Stimulated activated CD8-positive, alpha-beta memory T cell treated with anti-CD3 and anti-CD28 coated beads, Interleukin-7, amount 100 ng/mL, for 48 hours (primary cell): ENCODE measurements at places on chromosomes 7 and 10.

GRCh38 chr10:42637142-42637541, 1.2 kb downstream of the ZNF33B start:
- no peak for DNase-seq

GRCh38 chr10:100827819-100828737, 82.7 kb downstream of the PAX2 start:
- no peak for DNase-seq

DNA sequence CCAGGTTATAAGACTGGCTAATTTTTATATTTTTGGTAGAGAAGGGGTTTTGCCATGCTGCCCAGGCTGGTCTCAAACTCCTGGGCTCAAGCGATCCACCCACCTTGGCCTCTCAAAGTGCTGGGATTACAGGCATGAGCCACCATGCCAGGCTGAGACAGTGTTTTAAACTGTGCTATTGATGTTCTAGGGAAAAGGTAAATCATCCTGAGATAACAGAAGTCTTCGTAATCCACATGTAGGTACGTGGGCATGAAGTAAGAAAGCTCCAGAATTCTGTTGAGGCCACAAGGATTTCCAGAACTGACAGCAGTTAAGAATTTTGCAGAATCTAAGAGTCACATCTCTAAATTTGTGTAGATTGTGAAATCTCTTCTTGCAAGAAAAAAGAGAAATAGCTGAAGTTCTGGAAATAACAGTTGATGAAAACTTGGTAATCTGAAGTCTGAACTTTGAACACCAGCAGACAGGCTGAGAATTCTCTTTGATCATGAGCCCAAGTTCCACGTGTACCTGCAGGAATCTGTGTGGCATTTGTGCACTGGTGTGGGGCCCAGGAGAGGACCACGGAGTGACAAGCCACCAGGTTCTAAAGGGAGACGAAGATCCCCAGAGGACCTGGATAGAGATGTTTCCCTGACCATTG, 24.6 kb downstream of the C7orf33 start:
- DNase-seq, result no peak

DNA sequence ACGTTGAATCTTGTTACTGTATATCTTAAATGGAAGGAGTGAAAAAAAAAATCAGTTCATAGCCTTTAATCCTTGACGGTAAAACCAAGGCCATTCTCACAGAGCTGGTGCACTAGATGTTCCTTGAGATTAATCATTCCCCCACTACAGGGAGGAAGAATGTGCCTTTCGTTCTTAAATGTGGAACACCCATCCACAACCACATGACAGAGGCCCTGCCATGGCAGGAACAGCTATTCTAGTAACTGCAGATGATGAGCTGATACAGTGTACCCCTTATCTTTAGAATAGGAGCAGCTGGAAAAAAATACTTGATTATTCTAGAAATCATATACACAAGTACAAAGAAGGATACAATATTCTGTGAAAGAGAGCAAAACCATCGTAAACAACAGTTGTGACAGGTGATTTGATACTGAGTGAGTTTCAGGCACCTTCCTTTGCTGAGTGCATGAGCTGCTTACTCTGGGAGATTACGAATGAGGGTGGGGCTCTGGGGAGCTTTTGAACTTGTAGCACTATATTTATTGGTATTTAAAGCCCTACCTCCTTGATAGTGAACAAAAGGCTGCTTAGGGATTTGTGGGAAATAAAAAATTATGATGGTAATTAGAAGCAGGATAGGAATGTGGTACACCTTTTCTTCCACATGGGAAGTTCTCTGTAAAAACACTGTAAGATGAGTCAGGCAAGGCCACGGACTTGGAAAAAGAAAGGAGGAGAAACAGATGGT, 244.4 kb upstream of the SLC26A5 start:
- DNase-seq, result no peak

- DNase-seq, result no peak
Observed at GRCh38 chr7:101947899-101948298, 130.5 kb downstream of the CUX1 start.

DNA sequence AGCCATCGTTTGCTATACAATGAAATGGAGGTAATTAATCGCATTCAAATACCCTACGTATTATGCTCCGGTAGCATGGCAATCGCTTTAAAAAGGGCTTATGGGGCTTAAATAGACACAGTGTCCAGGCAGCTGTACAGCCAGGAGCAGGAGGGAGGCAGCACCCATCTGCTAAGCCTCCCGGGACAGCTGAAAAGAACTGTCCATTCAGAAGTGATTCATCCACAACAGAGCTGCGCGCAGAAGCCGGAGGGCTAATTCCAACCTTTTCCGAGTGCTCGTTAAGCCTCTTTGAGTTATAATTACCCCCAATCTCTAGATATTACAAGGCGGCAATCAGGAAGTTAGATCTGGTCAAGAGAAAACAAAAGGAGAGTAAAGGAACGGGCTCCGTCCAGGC, 58.3 kb downstream of the DPYSL4 start:
- DNase-seq, result no peak

DNA sequence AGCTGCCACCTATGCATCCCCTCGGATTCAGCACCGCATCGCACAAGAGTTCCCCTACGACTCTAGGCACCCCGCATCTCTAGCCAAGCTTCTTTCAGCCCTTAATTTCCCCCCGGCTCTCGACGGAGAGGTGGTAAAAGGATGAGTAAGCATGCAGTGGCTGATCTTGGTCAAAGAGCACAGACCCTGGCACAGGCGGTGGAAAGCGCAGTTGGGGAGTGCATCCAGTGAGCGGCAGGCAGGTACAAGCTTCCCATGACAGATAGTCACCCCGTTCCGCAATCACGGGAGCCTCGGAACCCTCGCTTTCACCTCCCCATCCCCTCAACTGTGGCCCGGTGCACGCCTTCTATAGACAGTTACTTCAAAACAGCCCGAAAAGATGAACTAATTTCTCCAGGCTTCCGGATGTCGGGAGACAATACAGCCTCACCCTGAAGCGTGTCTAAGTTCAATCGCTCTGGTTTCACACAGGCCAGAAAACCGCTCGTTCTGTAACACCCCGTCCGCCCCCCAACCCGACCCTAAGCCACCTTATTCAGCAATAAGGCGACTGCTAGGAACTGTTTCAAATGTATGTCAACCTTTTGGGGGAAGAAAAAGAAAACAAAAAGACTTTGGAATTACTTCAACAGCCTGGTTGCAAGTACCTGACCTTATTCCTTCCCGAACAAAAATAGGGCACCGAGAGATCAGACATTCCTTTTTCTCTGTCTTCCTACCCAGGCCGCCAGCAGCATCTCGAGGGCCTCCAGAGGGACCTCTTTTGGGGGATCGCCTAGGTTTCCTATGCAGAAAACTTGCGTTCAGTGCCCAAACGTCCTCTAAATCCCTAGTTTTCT, 1.4 kb downstream of the RHEB start:
- peak; percentile 41 for DNase-seq
